Stimulated activated CD8-positive, alpha-beta memory T cell treated with anti-CD3 and anti-CD28 coated beads, Interleukin-4, amount 100 ng/mL, for 4 hours (primary cell): ENCODE measurements at places on chromosomes 12 and 14.

- no peak for DNase-seq
Measured at GRCh38 chr12:65557438-65558181, 266.7 kb upstream of the HMGA2 start.

DNA sequence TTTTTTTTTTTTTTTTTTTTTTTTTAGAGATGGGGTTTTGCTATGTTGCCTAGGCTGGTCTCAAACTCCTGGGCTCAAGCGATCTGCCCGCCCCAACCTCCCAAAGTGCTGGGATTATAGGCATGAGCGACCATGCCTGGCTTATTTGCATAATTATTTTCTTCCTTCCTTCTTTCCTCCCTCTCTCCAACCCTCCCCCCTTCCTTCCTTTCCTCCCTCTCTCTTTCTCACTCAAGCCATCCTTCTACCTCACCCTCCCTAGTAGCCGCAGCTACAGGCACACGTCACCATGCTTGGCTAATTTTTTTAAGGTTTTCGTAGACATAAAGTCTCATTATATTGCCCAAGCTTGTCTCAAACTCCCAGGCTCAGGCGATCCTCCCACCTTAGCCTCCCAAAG lies 83.8 kb downstream of the PEBP1 start:
- DNase-seq = no peak

- DNase-seq = no peak
Measured at GRCh38 chr12:94761559-94761958, 111.2 kb upstream of the TMCC3 start.

DNA sequence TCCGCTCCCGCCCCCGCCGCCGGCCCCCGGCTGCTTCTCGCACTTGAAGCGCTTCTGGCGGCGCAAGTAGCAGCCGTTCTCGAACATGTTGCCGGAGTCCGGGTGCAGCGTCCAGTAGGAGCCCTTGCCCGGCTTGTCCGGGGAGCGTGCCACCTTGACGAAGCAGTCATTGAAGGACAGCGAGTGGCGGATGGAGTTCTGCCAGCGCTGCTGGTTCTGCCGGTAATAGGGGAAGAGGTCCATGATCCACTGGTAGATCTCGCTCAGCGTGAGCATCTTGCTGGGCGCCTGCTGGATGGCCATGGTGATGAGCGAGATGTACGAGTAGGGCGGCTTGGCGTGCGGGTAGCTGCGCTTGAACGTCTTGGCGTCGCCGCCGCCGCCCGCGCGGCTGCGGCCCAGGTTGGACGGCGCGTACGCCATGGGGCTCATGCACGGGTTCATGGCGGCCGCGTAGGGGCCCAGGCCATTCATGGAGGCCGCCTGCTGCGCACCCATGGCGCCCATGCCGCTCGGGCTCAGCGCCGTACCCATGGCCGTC lies 3.0 kb downstream of the FOXA1 start:
- DNase-seq = no peak

DNA sequence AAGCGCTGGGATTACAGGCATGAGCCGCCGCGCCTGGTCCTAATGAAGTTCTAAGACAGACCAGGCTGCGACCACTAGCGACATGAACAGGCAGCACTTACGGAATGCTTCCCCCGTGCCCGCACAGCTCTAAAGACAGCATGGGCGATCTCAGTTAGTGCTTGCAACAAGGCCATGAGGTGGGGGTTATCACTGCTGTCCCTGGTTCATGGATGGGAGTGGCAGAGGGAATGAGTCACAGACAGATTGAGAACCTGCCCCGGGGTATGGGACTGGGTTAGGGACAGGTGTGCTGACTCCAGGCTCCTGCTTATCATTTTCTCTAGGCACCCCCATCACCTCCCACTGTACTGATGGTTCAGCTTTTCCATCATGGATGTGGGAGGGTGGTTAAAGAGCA lies 160.9 kb downstream of the VRK1 start:
- DNase-seq = no peak

- no peak for DNase-seq
Measured at GRCh38 chr14:106840991-106841390, 1314.6 kb downstream of the TMEM121 start.

- DNase-seq = no peak
Measured at GRCh38 chr12:110819646-110820045, 27.1 kb upstream of the CCDC63 start.

- DNase-seq = no peak
Measured at GRCh38 chr12:46977871-46978375, 101.5 kb upstream of the PCED1B start.

- DNase-seq = no peak
Measured at GRCh38 chr12:93043192-93043876, 114.2 kb upstream of the EEA1 start.

- no peak for DNase-seq
Measured at GRCh38 chr14:53500191-53500590, 347.1 kb upstream of the DDHD1 start.

DNA sequence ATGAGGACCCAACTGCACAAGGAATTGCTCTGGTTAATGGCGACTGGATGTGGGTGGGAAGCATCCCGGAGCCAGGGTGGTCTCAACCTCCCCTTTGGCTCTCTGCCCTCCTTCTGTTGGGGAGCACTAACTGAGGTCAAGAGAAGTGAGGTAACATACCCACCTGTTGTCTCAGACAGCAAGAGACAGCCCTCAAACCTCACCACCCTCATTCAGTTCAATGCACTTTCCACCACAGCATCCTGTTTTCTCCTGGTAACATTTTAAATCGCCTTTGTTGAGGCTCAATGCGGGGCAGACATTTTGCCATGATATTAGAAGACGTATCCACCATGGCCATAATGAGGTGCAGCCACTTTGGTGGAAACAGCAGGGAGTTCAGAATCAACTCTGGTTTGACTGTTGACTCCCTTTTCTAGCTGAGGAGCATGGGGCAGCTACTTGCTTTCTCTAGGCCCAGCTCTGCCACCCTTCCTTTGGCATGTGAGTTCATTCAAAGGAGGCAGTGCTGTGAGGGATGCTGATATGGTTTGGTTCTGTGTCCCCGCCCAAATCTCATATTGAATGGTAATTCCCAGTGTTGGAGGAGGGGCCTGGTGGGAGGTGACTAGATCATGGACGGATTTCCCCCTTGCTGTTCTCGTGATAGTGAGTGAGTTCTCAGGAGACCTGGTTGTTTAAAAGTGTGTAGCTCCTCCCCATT lies 338.6 kb downstream of the PCNX1 start:
- DNase-seq = no peak
